ENCODE measurements at places on chromosomes 3 and 15.

- no peaks in the 10 kb centered on the region for H3K36me3 ChIP-seq
- no peaks in the 10 kb centered on the region for H3K27me3 ChIP-seq
- no peak overlapping the region for H3K27ac ChIP-seq
- H3K4me3 ChIP-seq, result no peak overlapping the region
- DNase-seq, result no peak
- no peaks in the 10 kb centered on the region for H3K4me1 ChIP-seq
Measured at GRCh38 chr15:25446076-25446475, 7.3 kb upstream of the UBE3A start.

DNA sequence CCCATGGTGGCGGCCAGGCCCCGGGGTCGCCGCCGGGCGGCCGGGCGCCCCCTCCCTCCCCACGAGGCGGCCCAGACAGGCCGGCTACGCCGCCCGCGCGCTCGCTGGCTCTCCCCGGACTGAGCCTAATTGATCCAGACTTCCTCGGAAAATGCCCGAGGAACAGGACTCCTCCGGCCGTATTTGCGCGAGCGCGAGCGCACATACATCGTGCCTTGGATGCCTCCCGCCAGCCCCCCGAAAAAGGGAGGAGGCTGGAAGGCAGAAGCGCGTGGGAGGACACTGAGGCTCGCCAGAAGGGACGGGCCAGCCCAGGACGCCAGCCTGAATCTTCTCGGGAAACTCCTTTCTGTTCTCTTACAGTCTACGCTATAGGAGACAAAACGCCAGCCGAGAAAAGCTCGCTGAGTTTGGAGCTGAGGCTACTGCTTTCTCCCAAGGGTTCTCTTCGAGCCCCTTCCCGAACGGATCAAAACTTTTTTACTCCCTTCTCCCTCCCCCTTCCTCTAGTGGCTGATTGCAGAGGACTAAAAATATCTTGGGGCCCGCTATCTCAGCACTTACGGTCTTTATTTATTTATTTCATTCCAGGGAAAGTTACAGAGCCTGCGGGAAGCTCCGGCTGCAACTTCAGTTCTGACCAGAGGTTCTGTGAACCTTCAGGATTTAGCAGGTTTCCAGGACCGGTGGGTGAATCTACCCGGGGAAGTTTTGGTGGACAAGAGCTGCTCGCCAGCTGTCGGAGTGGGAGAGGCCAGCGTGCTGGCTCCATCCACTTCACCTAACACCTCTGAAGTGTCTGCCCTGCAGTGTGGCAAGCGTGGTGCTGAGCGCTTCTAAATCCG, at the start of gene PDZRN3:
Gene PDZRN3 (minus strand): TSS at position 121 of the 845 bp plus-strand sequence.
- no peaks in the 10 kb centered on the region for H3K36me3 ChIP-seq
- peaks cover 22% of the 10 kb centered on the region for H3K27me3 ChIP-seq
- peak within 1 kb of the TSS; percentile 70 for H3K4me3 ChIP-seq
- H3K27ac ChIP-seq, result no peak within 1 kb of the TSS
- H3K4me1 ChIP-seq, result peaks cover 22% of the 10 kb centered on the region

- peaks cover 4% of the 10 kb centered on the region for H3K4me1 ChIP-seq
- H3K36me3 ChIP-seq, result no peaks in the 10 kb centered on the region
- no peak for DNase-seq
- no peak overlapping the region for H3K27ac ChIP-seq
Measured at GRCh38 chr3:50396502-50396901, 37.2 kb upstream of the TMEM115 start.

GRCh38 chr3:10627884-10628572, 122.6 kb upstream of the ATP2B2 start:
- peak; percentile 29 for DNase-seq
- peaks cover 18% of the 10 kb centered on the region for H3K4me1 ChIP-seq
- no peaks in the 10 kb centered on the region for H3K36me3 ChIP-seq
- no peak overlapping the region for H3K27ac ChIP-seq

GRCh38 chr3:4756855-4757574, 222.2 kb upstream of the BHLHE40 start:
- H3K36me3 ChIP-seq, result no peaks in the 10 kb centered on the region
- no peak for DNase-seq
- H3K27me3 ChIP-seq, result no peaks in the 10 kb centered on the region

DNA sequence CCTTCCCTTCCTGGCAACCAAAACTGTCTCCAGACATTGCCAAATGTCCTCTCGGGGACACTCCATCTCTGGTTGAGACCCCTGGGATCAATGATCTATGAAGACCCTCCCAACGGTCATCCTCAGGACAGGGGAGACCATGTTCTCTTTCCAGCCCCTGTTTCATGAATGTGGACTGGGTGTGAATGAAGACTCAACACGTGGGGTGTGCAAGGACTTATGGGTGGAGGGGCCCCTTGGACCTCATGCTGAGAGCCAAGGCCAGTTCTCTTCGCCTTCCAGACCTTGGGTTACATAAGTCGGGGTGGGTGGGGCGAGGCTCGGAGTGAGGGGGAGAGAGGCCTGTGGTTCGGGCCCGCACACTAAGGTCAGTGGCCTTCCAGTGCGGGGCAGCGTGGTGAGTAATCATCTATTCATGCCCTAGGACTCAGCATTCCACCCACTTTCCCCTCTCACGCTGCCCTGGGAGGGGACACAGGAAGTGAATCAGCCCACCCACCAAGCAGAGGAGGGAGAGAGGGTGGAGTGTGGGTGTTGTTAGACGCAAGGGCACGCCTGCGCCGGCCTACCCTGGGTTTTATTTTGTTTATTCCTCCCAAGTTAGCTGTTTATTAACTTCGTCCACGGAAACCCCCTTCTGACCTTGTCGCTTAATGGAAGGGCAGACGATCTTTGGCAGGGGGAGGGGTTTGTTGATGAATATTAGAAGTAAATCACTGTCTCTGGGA, 6.7 kb downstream of the PAQR5 start:
- no peaks in the 10 kb centered on the region for H3K36me3 ChIP-seq
- peaks cover 15% of the 10 kb centered on the region for H3K27me3 ChIP-seq
- DNase-seq, result no peak
- H3K4me3 ChIP-seq, result no peak overlapping the region
- H3K27ac ChIP-seq, result no peak overlapping the region

- H3K4me1 ChIP-seq, result no peaks in the 10 kb centered on the region
- no peak overlapping the region for H3K4me3 ChIP-seq
- no peak overlapping the region for H3K27ac ChIP-seq
- H3K36me3 ChIP-seq, result no peaks in the 10 kb centered on the region
- no peaks in the 10 kb centered on the region for H3K27me3 ChIP-seq
Measured at GRCh38 chr3:123375014-123375940, 73.6 kb downstream of the ADCY5 start.

DNA sequence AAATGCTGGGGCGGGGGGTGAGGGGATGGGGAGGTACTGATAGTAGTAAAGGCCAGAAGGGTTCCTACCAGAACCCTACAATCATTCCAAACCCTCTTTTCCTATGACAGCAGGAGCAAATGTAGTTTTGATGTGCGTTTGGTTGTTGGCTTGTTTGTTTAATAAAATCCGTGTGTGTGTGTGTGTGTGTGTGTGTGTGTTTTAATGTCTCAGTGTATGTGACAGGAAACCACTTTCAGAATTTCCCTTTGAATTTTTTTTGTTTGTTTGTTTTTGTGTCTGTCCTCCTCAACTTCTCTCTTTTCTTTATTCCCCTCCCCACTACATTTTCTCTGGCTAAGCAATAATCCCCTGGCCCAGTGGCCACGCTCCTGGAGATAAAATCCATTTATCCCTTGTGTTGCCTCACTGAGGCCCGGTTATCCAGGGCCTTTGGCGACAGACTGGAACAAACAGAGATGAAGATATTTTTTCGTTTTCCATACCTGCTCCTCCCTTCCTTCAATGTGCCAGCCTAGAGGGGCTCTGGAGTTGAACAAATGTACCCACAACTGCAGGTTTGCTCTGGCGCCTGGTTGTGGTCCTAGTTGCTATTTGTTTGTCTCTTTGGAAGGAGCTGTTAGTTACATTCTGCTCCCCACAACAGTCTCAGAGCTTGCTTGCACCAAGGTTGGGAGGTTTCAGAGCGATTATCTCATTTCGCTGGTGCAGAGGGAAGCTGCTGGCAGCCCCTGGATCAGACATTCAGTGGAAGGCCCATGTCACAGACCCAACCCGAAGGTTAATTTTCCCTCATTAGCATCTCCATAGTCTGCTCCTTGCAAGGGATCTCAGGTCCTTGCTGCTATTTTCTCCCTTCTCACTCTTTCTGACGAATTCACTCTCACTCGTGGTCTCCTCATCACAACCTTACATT, 17.9 kb downstream of the NR2F2 start:
- H3K36me3 ChIP-seq, result no peaks in the 10 kb centered on the region
- peak overlapping the region; percentile 7 for H3K4me3 ChIP-seq
- peaks cover 98% of the 10 kb centered on the region for H3K4me1 ChIP-seq
- no peak overlapping the region for H3K27ac ChIP-seq

Data from neural progenitor cell (in vitro differentiated cells).